Inflammatory macrophage treated with lipopolysaccharide for 4 hours (primary cell): ENCODE measurements at places on chromosomes 6 and 20.

GRCh38 chr6:163554032-163554431, 139.5 kb downstream of the QKI start:
- no peak for DNase-seq

DNA sequence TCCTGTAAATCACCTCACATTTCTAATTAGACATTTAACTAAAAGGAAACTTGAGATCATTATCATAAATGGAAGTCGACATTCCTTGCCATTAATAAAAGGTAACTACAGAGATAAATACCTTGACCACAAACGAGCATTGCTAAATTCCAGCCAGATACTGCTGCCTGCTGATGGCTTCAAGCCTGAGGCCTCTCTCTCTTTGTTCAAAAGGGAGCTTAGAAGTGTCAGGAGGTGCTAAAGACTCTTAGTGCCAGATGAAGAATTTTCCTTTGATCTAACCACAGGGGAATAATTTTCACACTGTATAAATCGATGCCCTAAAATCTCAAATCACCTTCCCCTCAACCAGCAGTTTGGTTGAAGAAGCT, 248.2 kb upstream of the PMEPA1 start:
- no peak for DNase-seq

DNA sequence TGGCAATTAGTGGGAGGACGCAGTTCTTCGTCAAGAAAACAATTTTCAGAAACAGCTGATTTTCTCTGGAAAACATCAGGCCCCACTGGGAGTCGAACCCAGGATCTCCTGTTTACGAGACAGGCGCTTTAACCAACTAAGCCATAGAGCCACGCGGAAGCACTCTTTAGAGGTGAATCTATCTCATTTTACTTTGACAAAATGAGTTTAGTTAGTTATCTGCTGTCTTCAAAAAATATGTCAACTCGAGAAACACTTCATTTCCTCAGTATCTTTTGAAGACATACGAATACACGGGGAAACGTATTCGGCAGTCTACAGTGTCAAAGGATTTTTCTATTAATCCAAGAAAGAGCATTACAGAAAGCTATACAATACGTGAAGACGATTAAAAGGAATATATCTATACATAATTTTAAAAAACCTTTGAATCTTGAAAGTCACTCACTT, 26.7 kb downstream of the GPX6 start:
- peak; percentile 17 for DNase-seq

DNA sequence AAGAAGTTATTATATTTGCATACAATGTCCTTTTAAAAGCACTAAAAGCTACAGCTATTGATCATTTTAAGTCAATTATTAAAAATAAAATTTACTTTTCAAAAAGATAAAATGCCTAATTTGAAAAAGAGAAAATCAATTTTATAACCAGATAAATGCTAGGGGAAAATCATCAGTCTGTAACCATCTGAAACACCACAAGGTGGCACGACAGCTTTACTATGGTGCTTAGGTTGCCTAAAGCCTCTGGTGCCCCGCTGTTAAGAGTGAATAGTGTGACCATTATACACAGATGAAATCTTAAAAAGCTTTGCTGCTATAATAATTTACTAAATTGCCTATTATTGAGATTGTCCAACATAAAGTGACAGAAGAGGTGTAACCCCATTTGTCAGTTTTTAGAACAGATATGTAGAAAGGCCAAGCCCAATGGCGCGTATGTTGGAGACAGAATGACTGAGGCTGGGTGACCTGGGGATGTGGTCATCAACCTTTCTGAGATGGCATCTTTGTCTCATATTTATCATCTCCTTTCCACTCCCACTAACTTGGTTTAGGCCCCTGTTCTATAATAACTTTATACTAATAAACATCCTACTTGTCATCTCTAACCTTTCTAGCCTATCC, 100.8 kb downstream of the MOXD1 start:
- DNase-seq, result peak; percentile 36

DNA sequence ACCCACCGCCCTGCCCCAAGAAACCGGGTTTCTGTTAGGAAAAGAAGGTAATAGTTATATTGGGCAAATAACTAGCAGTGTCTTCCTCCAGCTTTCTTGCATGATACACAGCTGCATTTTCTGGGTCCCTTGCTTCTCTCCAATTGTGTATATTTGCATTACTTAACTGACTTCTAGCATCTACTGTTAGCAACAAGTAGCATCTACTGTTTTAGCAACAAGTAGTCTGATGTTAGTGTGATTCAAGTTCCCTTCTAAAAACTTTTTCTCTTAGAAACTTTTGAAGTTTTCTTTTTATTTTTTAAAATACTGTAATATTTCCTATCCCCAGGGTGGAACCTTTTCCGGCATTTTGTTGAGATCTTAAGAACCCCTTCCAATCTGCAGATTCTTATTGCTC, 221.2 kb downstream of the CLIC5 start:
- no peak for DNase-seq
